ENCODE measurements at places on chromosomes 3 and 15. TPM values are rescaled to one million over a fixed set of nuclear protein-coding genes. Genes with fewer than 3 reads are reported as not detected.
A peak's percentile ranks its signal among the peaks of the same experiment; 100 is the strongest.

GRCh38 chr3:48621461-48621869 is at the start of gene TMEM89:
Gene TMEM89, minus strand, starts transcription at chr3:48621769. Its CDS starts 13 bp downstream, at chr3:48621756.
- H3K27ac ChIP-seq: no peak within 1 kb of the TSS
- H3K4me1 ChIP-seq: peaks cover 10% of the 10 kb centered on the region
- no peak within 1 kb of the TSS for H3K4me3 ChIP-seq
- no peak for DNase-seq
- H3K36me3 ChIP-seq: peaks cover 23% of the 10 kb centered on the region

CEP19 gene
- 2.6 TPM for total RNA-seq

DNA sequence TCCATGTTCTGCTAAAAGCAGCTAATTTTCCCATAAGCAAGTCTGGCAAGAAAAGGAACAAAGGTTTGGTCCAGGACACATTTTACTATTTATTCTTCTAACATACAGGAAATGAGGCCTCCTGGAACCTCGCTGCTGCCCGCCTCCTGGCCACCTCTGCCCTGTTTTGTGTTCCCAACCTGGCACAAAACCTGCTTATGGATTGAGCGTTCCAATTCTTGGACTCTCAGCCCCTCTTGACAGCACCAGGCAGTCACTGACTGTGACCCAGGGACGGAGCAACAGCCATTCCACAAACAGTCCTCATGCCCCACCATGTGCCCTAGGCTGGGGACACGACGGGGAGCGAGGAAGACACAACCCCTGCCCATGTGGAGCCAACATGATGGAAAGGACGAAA is 11.6 kb upstream of the SSUH2 start:
- no peak for DNase-seq
- no peaks in the 10 kb centered on the region for H3K36me3 ChIP-seq
- H3K4me3 ChIP-seq: no peak overlapping the region
- H3K27me3 ChIP-seq: peaks cover 6% of the 10 kb centered on the region

DNA sequence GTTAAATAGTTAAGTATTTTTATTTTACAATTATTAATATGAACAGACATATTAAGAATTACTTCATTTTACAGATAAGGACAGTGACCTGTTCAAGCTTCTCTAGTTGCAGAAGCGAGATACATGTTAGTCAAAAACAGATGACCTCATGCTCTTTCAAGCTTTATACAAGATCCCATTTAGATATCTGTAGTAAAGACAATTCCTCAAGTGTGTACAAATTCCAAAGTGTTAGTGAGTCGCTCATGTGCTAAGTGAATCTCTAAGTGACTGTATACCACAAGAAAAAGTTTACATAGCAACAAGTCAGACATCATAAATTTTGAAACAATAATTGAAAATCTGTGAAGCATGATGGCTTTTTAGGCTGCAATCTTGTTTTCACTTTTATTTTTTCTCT is 293.8 kb downstream of the ROBO1 start:
- no peaks in the 10 kb centered on the region for H3K27me3 ChIP-seq
- DNase-seq: no peak
- no peak overlapping the region for H3K27ac ChIP-seq
- H3K4me3 ChIP-seq: no peak overlapping the region
- H3K36me3 ChIP-seq: no peaks in the 10 kb centered on the region

DNA sequence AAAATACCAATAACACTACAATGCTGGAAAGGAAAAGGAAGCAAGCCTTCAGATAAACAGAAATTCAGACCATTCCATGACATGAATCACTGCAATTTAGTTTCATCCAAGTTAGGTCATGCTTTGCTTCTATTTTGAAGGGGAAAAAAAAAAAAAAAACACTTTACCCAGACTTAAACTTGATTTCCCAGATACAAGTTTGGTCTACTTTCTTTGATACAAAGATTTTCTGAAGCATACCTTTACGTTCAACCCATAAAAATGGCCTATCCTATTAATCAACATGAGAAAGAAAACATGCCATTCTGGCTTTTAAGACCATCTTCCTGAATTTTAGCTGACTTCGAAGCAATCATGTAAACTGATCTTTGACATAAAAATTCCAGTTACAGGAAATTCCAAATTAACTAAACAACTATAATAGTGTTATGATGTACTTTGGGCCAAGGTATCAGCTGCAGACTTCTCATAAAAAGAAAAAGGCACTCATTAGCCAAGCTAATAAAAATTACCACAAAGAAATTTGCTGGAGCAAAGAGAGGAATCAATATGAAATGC is 12.6 kb downstream of the OSBPL10 start:
- H3K36me3 ChIP-seq: no peaks in the 10 kb centered on the region
- H3K4me3 ChIP-seq: peak overlapping the region; percentile 83
- H3K27me3 ChIP-seq: no peaks in the 10 kb centered on the region
- peak overlapping the region; percentile 79 for H3K27ac ChIP-seq
- peak; percentile 69 for DNase-seq
- H3K4me1 ChIP-seq: peaks cover 46% of the 10 kb centered on the region

DNA sequence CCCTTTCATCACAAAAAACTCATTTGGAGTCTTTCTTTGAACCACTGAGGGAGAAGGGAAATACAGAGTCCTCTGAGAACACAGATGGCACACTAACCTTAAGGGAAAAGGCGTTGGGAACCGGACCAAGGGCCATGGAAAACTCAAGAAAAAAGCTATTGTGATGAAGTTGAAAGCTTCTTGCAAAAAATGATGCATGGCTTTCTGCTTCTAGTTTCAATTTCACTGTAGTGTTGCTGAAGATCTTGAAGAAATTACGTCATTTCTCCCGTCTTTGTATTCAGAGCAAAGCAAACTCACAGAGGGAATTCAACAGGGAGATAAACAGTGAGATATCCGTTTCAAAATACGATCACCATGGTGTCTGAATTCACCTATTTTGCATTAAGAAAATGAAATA is 642.3 kb upstream of the ADAMTS9 start:
- no peak overlapping the region for H3K27ac ChIP-seq
- peaks cover 24% of the 10 kb centered on the region for H3K27me3 ChIP-seq
- no peak for DNase-seq
- H3K4me1 ChIP-seq: no peaks in the 10 kb centered on the region

DNA sequence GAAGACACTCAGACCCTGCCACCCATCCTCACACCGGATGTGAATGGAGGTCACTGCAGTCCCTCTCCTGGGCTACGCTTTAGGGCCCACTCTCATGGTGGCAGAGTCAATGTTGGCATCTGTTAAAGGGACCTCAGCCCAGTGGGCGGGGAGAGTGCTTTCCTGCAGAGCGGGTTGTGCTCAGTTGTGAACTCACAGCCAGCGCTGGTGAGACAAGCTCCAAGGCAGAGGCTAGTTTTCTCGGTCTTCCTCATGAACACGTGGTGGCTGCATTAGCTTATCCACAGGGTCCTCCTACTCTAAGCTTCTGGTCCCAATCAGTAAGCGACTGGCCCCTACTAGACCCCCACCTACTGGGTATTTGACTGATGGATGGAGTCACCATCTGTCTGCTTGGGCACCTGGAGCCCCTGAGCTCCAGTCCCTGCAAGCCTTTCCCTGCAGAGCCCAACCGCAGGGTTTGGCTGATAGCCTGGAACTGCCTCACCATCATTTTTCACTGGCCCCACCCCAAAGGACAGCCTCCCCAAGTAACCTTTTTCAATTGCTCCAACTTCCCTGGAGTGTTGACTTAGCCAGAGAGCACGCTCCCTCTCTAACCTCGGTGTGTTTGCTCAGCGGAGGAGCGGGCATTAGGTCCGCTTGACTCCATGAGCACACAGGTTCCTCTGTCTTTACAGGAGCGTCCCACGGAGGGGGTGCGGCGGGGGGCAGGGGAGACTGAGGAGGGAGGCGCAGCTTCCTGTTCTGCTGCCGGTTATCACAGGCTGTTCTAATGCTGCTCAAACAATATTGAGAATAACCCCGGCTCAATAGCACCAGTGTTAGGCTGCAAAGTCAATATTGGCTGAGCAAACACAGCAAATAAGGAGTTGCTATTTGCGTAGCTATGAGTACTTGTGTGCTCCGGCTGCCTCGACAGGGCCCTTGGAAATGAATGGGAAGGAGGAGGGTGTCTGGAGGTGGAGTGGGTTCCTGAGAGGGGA is 141.7 kb downstream of the RPLP1 start:
- no peaks in the 10 kb centered on the region for H3K36me3 ChIP-seq
- DNase-seq: no peak
- peaks cover 37% of the 10 kb centered on the region for H3K27me3 ChIP-seq
- no peak overlapping the region for H3K4me3 ChIP-seq
- no peaks in the 10 kb centered on the region for H3K4me1 ChIP-seq
- H3K27ac ChIP-seq: no peak overlapping the region

GRCh38 chr3:77038468-77038929 is 1.4 kb upstream of the ROBO2 start:
- peaks cover 19% of the 10 kb centered on the region for H3K27me3 ChIP-seq
- DNase-seq: peak; percentile 75
- no peak overlapping the region for H3K27ac ChIP-seq
- H3K4me1 ChIP-seq: peaks cover 17% of the 10 kb centered on the region

DNA sequence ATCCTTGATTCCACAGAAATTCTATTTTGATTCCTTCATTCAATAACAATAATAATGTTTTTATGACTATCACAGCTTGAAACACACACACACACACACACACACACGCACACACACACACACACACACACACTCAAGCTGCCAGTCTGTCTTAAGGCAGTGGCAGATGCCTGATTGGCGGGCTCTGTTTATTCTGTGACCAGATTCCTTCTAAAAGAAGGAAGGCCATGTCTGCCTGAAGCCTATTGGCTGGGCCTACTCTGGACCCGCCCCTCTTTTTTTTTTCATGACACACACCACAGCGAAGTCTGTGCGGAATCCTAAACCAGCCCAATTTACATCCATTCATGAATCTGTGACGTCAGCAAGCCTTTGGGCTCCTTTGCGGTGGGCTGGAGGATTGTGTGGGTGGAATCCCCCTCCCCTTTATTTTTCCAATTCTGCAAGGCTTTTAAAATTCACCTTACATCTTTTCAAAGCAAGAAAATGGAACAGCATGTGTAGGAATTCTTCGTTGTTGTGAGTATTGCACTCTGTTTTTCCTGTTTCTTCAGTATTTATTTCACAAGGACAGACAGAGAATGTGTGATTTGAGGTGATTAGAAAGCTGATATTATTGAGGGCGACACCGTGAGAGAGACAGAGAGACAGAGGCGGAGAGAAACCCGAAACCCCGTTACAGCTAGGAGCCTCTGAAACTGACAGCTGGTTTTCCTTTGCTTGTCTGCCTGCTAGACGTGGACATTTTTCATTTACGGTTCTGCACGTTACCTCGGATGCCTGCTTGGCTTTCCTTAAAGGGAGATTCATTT is at the start of gene MAP3K13:
Gene MAP3K13, plus strand, starts transcription at position 287 of the 812 bp plus-strand sequence. CDS start 65,446 bp downstream, outside the sequence.
- peak within 1 kb of the TSS; percentile 52 for H3K27ac ChIP-seq
- peaks cover 34% of the 10 kb centered on the region for H3K4me1 ChIP-seq
- H3K27me3 ChIP-seq: peaks cover 9% of the 10 kb centered on the region
- peak; percentile 97 for DNase-seq
- H3K4me3 ChIP-seq: peak within 1 kb of the TSS; percentile 88

DNA sequence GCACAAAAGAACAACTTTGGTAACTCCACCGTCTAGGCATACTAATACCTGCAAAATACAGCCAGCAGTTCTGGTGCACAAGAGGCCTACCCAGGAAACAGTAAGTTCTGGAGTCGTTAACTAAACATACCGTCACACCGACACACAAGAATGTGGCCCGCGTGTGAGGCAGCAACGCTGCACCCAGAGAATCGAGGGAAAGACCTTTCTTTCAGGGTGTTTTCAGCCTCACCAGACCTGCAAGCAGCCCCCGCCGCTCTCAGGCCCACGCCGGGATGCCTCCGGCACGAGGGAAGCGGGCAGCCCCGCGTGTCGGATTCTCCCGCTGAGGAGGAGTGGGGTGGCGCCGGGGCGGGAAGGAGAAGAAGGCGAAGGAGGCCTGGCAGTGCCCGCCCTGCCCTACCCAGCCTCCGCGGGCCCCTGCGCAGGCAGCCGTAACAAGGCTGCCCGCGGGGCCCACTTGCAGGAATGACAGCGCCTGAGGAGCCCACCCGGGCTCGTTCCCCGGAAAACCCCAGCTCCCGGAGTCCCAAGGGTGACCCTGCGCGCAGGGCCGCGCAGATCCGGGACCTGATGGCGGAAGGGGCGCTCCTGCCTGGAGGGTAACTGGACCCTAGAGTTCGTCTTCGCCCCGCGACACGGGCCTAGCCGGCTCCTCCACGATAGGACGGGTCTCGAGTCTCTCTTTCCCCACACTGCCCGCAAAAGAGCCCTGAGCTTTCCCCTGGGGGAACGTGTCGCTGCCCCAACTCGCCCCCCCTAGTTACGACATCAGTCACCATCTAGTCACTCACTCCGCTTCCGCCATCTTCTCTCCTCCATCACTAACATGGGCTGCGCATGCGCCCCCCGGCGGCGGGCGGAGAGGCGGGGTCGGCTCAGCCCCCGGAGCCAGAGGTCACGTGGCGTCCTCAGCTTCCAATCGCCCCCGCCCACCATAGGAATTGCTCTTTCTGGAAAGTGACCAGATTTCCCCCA is at the start of gene PHC3:
Gene PHC3, minus strand, starts transcription at position 826 of the 978 bp plus-strand sequence. Its CDS starts 18 bp downstream, at position 808.
- peaks cover 22% of the 10 kb centered on the region for H3K4me1 ChIP-seq
- H3K36me3 ChIP-seq: peaks cover 28% of the 10 kb centered on the region
- DNase-seq: peak; percentile 87
- peak within 1 kb of the TSS; percentile 99 for H3K4me3 ChIP-seq

DNA sequence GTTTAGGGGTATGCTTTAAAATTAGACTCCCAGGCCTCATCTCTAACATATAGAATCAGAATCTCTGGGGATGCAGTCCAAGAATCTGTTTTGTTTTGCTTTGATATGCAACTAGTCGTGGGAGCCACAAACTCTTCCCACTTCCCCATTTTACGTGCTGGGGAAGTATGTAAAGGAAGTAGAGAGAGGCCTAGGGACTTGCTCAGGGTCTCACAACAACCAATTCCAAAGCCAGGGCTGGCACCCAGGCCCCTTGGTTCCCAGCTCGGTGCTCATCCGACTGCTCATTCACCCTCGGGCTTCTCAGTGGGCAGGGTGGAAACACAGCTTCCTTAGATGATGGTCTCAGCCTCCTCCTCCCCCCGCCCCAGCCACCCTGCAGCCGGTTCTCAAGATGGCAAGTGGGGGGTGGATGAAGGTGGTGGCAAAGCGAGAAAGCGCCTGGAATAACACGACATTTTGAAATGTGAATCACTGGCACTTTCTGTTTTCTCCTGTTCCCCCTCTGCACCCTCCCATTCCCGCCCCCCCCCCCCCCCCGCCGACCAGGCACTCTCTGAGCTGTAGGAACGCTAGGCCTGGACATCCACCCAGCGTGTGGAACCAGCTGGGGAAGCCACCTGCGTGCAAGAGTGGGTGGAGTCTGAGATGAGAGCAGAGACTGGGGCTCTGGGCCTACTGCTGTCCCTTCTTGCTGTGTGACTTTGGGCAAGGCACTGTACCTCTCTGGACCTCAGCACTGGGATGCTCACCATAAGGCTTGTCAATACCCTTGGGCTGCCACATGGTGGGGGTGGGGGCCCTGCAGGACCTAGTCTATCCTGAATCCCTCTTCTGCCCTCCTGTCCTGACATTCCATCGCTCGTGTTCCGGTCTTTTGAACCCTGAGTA is 214.5 kb downstream of the RPLP1 start:
- DNase-seq: no peak
- H3K27me3 ChIP-seq: peaks cover 28% of the 10 kb centered on the region
- H3K36me3 ChIP-seq: no peaks in the 10 kb centered on the region
- no peak overlapping the region for H3K4me3 ChIP-seq
- no peak overlapping the region for H3K27ac ChIP-seq

ZNF80 gene
- total RNA-seq: not detected

GRCh38 chr3:132554437-132554836 is 42.6 kb upstream of the ACKR4 start:
- H3K36me3 ChIP-seq: peaks cover 4% of the 10 kb centered on the region
- H3K27ac ChIP-seq: no peak overlapping the region
- H3K27me3 ChIP-seq: no peaks in the 10 kb centered on the region
- H3K4me3 ChIP-seq: no peak overlapping the region
- H3K4me1 ChIP-seq: peaks cover 22% of the 10 kb centered on the region

GRCh38 chr3:161409858-161410257 is 38.5 kb upstream of the SPTSSB start:
- H3K4me1 ChIP-seq: peaks cover 32% of the 10 kb centered on the region
- peaks cover 4% of the 10 kb centered on the region for H3K27me3 ChIP-seq
- no peaks in the 10 kb centered on the region for H3K36me3 ChIP-seq
- DNase-seq: no peak
- no peak overlapping the region for H3K27ac ChIP-seq
- peak overlapping the region; percentile 33 for H3K4me3 ChIP-seq
